ENCODE measurements at places on chromosomes 6 and 20. TPM values are rescaled to one million over a fixed set of nuclear protein-coding genes. Genes with fewer than 3 reads are reported as not detected.

The TAAR9 gene
- total RNA-seq: not detected

The RFX6 gene
- total RNA-seq: not detected

The TMEM217 gene
- total RNA-seq: 0.31 TPM

The ELOVL4 gene
- 1.3 TPM for total RNA-seq

The GJA10 gene
- total RNA-seq: not detected

The TOX2 gene
- 6.2 TPM for total RNA-seq

The KCNQ2 gene
- total RNA-seq: not detected

The CLVS2 gene
- total RNA-seq: not detected

The C6orf52 gene
- 2.2 TPM for total RNA-seq

The GRM1 gene
- total RNA-seq: not detected

The TCEA2 gene
- 120 TPM for total RNA-seq

The CYP21A2 gene
- total RNA-seq: not detected

The PCK1 gene
- total RNA-seq: not detected

The ULBP1 gene
- total RNA-seq: 0.03 TPM

The HDGFL1 gene
- not detected for total RNA-seq

GRCh38 chr6:1711136-1711535 is 101.4 kb downstream of the FOXC1 start:
- DNase-seq: no peak

DNA sequence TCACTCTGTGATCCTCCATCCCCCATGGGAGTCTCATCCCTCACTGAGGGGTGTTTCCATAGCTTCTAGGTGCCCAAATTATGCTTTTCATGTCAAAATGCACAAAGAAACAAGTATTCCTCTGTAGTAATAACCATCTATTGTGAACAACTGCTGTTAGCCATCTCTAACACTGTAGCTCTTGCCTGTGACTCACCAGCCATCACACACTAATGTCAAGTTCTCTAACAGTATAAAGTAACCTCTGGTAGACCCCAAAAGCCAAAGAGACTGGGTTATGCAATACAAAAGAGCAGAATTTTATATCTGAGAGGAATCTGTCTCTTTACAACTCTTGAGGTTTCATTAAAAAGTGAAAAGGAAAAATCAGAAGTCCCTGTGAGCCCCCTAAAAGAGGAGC is 25.4 kb upstream of the IYD start:
- DNase-seq: no peak

DNA sequence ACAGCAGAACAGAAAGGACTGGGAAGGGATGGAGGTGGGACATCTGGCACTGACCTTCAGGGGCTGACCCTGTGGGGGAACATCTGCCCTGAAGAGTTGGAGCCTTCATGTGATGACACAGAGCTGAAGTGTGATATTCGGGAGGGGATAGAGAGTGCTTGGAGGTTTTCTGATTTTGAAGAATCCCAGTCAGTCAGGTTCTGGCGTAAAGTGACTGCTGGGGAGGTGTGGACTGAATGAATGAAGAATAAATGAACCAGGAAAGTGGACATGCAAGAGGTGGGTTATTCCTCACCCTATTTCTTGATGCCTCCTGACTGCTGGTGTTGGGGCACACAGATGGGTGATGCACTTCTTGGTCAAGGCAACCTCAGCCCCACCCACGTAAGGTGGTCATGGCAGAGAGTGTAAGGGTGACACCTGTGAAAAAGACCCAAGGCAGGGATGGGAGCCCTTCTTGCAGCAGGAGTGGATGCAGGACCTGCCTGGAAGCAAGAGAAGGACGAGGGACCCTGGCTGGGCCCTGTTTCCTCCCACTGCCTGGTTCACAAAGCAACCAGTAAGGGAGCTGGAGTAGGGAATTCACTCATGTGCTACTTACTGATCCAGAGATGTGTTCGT is 13.1 kb downstream of the MICA start:
- DNase-seq: no peak

DNA sequence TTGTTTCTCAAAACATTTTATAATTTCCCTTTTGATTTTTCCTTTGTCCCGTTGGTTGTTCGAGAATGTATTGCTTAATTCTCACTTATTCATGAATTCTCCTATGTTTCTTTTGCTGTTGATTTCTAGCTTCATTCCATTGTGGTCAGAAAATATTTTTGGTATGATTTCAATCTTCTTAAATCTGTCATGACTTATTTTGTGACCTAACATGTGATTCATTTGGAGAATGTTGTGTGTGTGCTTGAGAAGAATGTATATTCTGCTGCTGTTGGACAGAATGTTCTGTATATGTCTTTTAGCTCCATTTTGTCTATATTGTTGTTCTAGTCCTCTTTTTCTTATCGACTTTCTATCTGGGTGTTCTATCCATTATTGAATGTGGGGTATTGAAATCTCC is 286.2 kb upstream of the RNF217 start:
- no peak for DNase-seq

GRCh38 chr6:69390125-69390524 is 406.7 kb downstream of the LMBRD1 start:
- DNase-seq: no peak

DNA sequence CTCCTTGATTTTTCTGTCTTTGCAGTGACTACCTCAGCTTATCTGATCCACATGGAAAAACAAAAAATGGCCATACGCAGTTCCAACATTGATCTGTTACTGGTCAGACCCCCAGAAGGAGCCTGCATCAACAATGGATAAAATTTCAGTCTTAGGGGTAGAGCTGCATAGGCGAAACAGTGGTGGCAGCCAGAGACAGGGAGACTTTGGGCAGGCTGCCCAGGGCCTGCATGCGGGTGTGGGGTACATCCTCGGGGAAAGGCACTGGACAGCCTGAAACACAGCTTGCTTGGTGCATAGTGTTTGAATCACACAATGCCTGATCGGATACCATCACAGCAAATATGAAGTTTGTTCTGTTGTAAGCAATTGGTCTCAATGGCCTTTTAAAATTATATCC is 847.8 kb downstream of the QKI start:
- DNase-seq: no peak

DNA sequence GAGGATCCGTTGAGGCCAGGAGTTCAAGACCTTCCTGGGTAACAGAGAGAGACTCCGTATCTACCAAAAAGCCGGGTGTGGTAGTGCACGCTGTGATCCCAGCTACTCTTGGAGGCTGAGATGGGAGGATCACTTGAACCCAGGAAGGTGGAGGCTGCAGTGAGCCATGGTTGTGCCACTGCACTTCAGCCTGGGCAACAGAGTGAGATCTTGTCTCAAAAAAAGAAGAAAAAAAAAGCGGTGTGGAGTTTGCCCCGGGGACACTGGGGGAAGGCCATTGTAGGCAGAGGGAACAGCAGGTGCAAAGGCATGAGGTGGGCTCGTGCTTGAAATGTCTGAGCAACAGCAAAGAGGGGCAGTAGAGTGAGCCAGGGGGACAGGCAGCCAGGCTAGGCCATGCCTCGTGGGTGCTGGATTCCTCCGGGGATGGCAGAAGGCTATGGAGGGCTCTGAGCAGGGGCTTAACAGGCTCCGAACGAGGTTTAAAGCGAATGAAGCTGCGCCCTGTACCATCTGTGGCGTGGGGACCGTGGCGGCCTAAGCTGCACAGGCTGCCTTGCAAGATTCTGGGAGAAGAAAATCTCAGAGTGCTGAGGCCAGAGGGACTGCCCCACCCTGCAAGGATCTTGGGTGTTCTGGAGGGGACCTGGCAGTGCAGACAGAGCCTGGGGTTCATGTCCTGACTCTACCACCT is 36.9 kb upstream of the NOL4L start:
- DNase-seq: no peak

DNA sequence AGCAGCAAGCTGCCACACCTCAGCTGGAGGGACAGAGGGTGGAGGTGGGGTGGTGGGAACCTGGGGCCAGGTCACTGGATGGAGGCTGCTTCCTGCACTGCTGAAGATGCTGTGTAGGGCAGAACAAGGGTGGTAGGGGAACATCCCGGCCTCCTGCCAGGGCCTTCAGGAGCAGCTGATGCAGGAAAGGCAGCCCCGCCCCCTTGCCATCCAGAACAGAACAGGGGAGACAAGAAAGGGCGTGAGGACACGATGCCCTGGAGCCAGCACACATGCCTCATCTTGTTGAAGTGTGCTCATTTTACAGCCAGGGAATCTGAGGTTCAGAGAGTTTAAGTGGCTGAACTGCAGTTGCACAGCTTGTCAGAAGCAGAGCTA is 43.1 kb upstream of the PHACTR3 start:
- no peak for DNase-seq

- DNase-seq: no peak
These were observed 45.2 kb downstream of the RANBP9 start for GRCh38 chr6:13666194-13667105.

DNA sequence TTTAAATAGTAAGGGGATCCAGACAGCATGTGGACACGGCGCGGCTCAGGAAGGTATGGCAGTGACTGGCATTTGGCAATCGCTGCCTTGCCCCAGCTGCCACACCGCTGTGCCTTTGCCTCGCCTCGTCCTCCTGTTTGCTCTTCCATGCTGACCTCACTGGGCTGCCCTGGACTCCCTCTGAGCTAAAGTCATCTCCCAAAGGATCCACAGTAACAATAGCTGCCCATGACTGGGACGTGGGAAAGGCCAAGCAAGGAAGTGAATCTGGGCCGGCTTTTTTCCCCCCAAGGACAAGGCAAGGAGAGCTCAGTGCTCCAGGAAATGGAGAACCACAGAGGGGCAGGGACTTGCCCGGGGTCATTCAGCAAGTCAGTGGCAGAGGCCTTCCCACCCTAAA is 48.1 kb downstream of the JPH2 start:
- no peak for DNase-seq

GRCh38 chr6:113445201-113445600 is 411.9 kb upstream of the MARCKS start:
- no peak for DNase-seq

- DNase-seq: peak; percentile 81
These were observed 56.2 kb upstream of the NHSL1 start for GRCh38 chr6:138555421-138555988.

DNA sequence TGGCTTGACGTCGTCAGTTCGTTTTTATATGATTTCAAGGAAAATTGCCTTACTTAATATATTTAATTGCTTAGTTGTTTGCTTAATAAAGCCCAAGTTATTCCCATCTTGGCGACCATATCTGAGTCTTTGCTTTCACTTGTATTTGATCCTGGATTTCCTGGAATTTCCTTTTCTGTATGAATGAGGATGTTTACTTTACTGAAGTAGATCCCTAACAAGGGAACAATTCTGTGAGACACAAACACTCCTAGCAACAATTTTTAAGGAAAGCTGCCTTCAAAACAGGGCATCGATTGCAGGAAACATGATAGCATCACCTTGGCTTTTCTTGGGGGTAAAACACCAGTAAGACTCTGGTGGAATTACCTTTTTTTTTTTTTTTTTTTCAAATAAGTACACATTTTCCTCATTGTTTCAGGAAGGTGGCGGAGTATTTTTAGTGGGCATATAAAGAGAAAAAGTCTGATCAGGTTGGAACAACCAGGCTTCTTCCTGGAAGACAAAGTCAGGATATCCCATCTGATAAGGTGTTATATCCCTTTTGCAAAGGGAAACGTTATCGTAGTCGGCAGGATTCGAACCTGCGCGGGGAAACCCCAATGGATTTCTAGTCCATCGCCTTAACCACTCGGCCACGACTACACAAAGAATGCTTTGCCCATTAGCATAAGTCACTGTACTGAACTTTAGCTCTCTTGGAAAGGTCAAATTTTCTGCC is 68.5 kb upstream of the ZNF184 start:
- DNase-seq: no peak

- DNase-seq: no peak
These were observed 8.1 kb upstream of the ZC3H12D start for GRCh38 chr6:149492798-149493343.

- peak; percentile 34 for DNase-seq
These were observed 4.5 kb downstream of the FOXO3 start for GRCh38 chr6:108565091-108565766.

GRCh38 chr6:17688481-17688880 is 18.2 kb downstream of the NUP153 start:
- DNase-seq: no peak

GRCh38 chr6:129233458-129234134 is 350.7 kb downstream of the LAMA2 start:
- no peak for DNase-seq

DNA sequence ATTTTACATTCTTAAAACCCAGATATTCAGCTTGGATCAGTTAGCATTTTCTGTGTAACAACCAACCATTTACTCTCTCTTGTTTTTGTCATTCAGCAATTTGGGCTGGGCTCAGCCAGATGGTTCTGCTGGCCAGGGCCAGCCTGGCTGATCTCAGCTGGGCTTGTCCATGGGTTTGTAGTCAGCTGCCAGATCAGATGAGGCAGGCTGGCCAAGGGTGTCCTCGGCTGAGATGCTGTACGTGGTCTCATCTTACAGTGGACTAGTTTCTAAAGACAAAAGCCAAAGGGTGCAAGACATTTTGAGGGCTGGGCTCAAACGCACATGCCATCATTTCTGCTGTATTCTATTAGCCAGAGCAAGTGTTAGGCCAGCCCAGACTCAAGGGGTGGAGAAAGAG is 16.0 kb upstream of the FAM210B start:
- DNase-seq: no peak

- no peak for DNase-seq
These were observed 91.7 kb downstream of the YTHDF1 start for GRCh38 chr20:63124092-63124781.

DNA sequence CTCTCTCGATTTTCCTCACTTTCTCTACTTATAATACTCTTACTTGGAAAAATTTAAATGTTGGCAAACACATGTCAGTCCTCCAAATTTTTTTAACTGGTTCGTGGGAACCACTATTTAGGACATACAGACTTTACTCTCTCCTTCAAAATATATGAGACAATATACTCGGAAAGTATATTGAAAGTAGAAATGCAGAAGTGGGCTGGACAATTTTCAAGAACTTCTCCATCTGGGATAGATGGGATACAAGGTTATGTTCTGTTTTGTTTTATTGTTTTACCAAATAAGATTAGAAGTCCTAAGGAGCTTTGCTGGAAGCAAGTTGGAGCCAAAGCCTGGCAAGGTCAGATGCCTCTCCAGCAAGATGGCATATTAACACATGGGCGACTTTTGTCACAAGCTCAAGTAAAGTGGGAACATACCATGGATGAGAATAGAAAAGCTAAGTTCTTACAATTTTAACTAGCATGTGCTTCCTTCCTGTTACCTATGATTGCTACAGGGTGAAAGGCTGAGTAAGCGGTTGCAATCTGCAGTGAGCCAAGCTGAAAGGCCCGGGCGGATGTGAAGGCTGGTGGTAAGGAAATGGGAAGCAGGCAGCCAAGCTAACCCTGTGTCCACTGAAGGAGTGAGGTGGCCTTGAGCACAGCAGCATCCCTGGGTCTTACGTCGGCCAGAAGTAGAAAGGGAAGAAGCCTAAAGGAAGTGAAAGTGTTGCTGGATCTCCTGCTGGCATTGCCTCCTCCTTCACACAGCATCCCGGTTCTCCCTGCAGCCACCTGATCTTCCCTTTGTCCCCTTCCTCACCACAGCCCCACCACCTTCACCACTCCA is 7.1 kb downstream of the MAP3K5 start:
- no peak for DNase-seq

- DNase-seq: peak; percentile 79
These were observed 46.7 kb downstream of the GJA1 start for GRCh38 chr6:121482004-121482693.

GRCh38 chr6:16723402-16723801 is 37.9 kb downstream of the ATXN1 start:
- DNase-seq: no peak

GRCh38 chr6:30494291-30494861 is 5.1 kb downstream of the HLA-E start:
- no peak for DNase-seq

GRCh38 chr20:33391722-33392415 is 9.4 kb downstream of the CDK5RAP1 start:
- DNase-seq: peak; percentile 71

GRCh38 chr6:153131037-153131981 is at the start of gene RGS17:
RGS17 (minus strand) TSS chr6:153131282; CDS start chr6:153044018, 87,264 bp downstream.
- DNase-seq: peak; percentile 26
